SIG-M5 (cell line): ENCODE measurements at places on chromosomes 6 and 20.
A peak's percentile ranks its signal among the peaks of the same experiment; 100 is the strongest.

DNA sequence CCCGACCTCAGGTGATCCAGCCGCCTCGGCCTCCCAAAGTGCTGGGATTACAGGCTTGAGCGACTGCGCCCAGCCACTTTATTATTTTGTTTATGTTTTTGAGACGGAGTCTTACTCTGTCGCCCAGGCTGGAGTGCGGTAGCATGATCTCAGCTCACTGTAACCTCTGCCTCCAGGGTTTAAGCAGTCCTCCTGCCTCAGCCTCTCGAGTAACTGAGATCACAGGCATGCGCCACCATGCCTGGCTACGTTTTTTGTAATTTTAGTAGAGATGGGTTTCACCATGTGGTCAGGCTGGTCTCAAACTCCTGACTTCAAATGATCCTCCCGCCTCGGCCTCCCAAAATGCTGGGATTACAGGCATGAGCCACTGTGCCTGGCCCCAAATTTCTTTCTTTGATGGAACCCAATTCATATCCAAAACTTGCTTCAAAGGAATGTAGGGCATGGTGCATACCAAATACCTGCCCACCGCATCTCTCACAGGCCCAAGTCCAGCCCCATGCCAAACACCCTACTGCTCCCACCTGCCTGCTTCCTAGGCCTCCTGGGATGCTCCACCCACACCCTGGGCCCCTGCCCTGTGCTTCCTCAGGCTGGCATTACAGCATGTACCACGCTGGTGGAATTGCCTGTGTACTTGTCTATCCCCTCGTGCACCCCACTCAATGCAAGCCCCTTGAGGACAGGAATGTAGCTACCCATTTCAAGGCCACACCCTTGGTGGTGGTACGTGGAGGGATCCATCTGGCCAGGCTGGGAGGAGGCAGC lies 4.9 kb upstream of the HMGA1 start:
- DNase-seq = no peak

GRCh38 chr6:41469156-41470028 lies 76.8 kb upstream of the FOXP4 start:
- DNase-seq = no peak

DNA sequence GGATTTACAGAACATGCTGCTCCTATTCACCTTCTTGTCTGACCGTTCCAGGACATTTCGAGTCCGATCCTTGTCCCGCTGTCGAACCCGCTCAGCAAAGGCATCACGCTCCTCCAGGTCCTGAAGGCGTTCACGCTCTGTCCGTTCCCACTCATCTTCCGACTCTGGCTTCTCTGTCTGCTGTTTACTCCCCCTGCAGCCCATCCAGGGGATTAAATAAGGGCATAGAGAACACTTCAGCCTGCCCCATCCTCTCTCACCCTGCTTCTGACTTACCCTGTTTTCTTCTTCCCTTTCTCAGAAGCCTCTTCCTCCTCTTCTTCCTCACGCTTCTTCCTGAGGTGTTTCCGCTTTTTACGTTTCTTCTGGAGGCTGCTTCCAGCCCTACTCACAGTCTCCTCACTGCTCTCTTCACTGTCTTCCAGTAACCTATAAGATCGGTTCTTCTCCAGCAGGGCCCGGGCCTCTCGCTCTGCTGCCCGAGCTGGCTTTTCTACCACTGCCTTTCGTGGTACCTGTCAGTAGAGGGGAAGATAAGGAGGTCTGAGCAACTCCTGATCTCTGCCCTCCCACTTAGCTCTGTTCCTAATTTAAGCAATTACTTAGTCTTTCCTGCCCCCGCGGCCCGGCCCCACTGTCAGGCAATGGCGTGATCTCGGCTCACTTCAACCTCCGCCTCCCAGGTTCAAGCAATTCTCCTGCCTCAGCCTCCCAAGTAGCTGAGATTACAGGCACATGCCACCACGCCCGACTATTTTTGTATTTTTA lies 1.9 kb downstream of the DHX16 start:
- DNase-seq = no peak

DNA sequence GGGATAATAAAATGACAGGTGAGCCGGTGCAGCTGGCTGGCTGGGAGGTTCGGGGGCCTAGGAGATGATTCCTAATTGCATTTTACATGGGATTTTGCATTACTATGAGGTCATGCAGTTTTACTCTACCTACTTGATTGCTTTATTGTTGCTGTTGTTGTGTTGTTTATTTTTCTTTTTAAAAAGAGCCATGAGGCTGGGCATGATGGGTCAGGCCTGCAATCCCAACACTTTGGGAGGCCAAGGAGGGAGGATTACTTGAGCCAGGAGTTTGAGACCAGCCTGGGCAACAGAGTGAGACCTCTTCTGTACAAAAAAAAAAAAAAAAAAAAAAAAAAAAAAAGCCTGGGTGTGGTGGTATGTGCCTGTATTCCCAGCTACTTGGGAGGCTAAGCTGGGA lies 104.8 kb downstream of the GJA1 start:
- no peak for DNase-seq

DNA sequence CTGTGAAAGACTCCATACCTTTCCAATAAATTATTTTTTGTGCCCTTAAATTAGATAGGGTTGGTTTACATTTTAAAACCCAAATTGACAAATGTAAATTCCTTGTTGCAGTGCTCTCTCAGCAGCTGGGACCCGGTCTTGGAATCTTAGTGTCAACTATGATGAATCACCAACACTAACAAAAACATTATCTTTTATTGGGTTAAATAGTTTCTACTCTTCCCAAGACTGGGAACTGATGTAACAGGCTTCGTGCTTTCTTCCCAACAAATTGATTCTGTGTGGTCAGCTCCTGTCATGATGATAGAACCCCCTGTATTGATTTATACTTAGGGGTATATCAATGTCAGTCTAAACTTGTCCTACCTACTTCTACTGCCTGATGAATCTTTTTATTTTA lies 23.2 kb upstream of the AHI1 start:
- no peak for DNase-seq

DNA sequence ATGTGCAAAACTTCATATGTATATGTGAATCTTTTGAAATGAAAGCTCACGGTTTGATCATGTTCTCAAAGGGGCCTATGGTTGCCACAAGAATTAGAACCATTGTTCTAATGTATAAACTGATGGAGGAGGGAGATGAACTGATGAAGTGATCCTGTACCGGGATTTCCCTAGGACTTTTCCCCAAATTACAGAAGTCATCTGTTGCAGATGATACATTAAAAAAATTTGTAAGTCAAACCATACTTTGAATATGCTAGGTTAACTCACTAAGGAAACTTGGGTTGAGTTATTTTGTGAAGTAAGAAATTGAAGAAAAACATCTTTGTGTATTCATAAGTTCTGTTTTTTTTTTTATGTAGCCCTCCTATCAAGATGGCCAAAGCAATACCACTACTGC lies 33.9 kb upstream of the RNF144B start:
- no peak for DNase-seq

DNA sequence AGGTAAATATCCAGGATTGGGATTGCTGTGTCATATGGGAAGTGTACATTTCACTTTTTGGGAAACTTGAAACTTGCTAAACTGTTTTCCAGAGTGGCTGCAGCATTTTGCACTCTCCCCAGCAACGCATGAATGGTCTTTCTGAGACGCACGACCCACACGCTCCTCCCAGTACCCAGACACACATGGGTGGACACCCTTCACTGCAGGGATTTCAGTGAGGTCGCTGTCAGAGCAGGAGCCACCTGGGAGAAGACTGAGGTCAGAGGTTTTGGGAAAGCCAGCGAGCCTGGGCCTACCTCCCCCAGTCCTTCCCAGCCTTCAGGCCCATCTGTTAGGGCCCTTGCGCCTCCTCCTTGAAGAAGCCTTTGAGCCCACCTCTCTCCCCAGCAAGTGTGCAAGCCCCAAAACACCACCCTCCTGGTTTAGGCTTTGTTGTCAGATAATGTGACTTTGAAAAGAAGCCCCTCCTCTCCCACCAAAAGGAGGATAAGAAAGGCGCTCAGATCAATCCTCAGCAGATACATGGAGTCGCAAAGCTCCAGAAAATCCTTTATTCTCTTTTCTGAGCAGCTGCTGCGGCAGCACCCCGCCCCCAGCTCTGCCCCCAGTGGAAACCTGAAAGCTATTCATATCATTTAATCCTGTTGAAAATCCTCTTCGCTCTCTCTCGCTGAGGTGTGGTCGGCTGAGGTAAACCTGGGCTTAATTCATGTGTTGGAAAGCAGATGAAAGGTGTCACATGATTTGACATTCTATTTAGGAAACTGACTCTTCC lies 12.7 kb upstream of the JAG1 start:
- no peak for DNase-seq

- no peak for DNase-seq
These were observed 609 bp downstream of the OGFRL1 start for GRCh38 chr6:71289039-71289801.

- DNase-seq = no peak
These were observed 254.9 kb downstream of the CDKAL1 start for GRCh38 chr6:20789162-20789561.

- DNase-seq = no peak
These were observed 9.9 kb downstream of the TTI1 start for GRCh38 chr20:38023181-38024001.

- no peak for DNase-seq
These were observed 140.3 kb downstream of the SYNDIG1 start for GRCh38 chr20:24609757-24610156.

GRCh38 chr6:118968416-118968815 lies 33.5 kb upstream of the MCM9 start:
- DNase-seq = no peak

DNA sequence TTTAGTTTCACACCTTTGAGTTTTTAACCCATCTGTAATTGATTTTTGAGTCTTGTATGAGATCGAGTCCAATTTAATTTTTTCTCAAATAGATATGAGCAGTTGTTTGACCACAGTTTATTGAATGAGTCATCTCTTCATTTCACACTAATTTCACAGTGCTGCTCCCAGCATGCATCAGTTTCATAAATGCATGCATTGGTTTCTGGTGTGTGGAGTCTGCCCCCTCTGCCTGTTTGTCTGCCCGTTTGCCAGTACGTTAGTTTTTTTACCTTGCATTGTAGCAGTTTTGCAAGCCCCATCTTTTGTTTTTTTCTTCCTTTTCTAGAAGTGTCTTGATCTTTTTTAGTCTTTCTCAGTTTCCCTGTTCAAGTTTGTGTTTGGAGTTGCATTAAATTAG lies 11.9 kb downstream of the SLX4IP start:
- peak; percentile 24 for DNase-seq
